CD4-positive, alpha-beta memory T cell (primary cell): ENCODE measurements at places on chromosomes 5 and 9. TPM values are rescaled to one million over a fixed set of nuclear protein-coding genes. Genes with fewer than 3 reads are reported as not detected.

- H3K27me3 ChIP-seq, result no peaks in the 10 kb centered on the region
- no peaks in the 10 kb centered on the region for H3K36me3 ChIP-seq
- DNase-seq, result no peak
- no peak overlapping the region for H3K4me3 ChIP-seq
- no peak overlapping the region for H3K27ac ChIP-seq
These were observed 136.3 kb downstream of the ACTBL2 start for GRCh38 chr5:57346328-57346727.

The DDX46 gene
- 59.9 TPM for total RNA-seq

The GLDC gene
- not detected for total RNA-seq

The NUTM2G gene
- total RNA-seq, result not detected

- no peak overlapping the region for H3K4me3 ChIP-seq
- no peak for DNase-seq
- H3K4me1 ChIP-seq, result no peaks in the 10 kb centered on the region
- H3K36me3 ChIP-seq, result no peaks in the 10 kb centered on the region
- no peak overlapping the region for H3K27ac ChIP-seq
These were observed 172.2 kb downstream of the HSD17B3 start for GRCh38 chr9:96129747-96130146.

DNA sequence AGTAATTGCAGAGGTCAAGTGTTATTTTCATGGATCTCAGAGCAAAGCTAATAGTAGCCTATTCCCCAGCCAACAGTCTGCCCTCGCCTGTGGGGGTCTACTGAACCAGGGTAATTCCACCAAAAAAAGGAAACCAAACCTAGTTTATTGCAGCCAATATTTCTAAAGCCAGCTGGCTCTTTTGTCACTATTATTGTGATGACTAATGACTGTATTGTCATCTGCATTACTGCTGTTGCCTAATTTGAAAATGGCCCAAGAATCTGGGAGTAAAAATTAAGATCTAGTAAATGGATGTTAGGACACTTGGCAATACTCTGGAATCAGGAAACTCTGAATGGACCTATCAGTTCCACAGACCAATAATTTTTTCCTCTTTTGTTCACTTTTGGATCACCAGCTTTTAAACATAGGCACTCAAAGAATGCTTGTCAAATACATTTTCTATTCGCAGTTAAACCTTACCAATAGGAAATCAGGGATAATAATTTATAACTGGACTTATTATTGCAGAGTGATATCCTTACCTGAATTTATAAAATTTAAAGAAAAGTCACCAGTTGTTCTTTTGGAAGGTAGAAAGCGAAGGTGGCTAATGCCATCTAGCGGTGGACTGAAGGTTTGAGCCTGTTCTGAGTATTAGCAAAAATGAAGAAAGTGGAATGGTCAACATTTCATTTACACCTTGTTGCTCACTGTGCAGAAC, 69.2 kb downstream of the SYK start:
- peak; percentile 40 for DNase-seq
- H3K27ac ChIP-seq, result no peak overlapping the region
- H3K4me1 ChIP-seq, result no peaks in the 10 kb centered on the region
- H3K27me3 ChIP-seq, result no peaks in the 10 kb centered on the region
- H3K36me3 ChIP-seq, result no peaks in the 10 kb centered on the region

The ANKRD31 gene
- 0.73 TPM for total RNA-seq

The BTNL3 gene
- not detected for total RNA-seq

- DNase-seq, result no peak
- no peak overlapping the region for H3K4me3 ChIP-seq
- no peaks in the 10 kb centered on the region for H3K27me3 ChIP-seq
- no peak overlapping the region for H3K27ac ChIP-seq
- no peaks in the 10 kb centered on the region for H3K36me3 ChIP-seq
These were observed 12.1 kb downstream of the TGFBI start for GRCh38 chr5:136040746-136041415.

The FCN2 gene
- total RNA-seq, result not detected

The ANKRD18B gene
- 1.9 TPM for total RNA-seq

GRCh38 chr9:16001856-16002255, 449.0 kb downstream of the CCDC171 start:
- DNase-seq, result no peak
- no peaks in the 10 kb centered on the region for H3K4me1 ChIP-seq
- no peaks in the 10 kb centered on the region for H3K36me3 ChIP-seq
- no peak overlapping the region for H3K27ac ChIP-seq
- H3K27me3 ChIP-seq, result no peaks in the 10 kb centered on the region

GRCh38 chr5:78215972-78216371, 78.5 kb downstream of the AP3B1 start:
- H3K27me3 ChIP-seq, result no peaks in the 10 kb centered on the region
- H3K27ac ChIP-seq, result no peak overlapping the region
- no peak for DNase-seq
- peaks cover 3% of the 10 kb centered on the region for H3K36me3 ChIP-seq
- H3K4me1 ChIP-seq, result no peaks in the 10 kb centered on the region

DNA sequence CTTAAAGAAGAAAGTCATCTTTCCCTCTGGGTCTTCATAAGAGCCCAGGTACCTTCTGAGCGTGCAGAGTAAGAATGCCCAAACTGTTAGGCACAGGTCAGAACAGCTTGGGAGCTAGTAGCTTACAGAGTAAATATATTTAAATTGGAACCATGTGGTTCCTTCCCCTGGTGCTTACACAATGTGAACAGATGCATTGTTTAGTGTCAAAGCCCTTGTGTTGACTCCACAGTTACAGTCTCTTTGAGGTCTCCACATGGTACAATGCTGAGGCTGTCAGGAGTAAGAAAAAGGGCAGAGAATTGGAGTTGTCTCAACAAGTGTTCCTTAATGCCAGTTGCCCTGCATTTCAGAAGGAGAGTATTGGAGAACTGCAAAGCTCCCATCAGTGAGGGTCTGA, 188.5 kb downstream of the PAPPA start:
- H3K36me3 ChIP-seq, result no peaks in the 10 kb centered on the region
- no peaks in the 10 kb centered on the region for H3K4me1 ChIP-seq
- no peaks in the 10 kb centered on the region for H3K27me3 ChIP-seq
- H3K27ac ChIP-seq, result no peak overlapping the region
